GM23338 (cell line): ENCODE measurements at places on chromosomes 3 and 15. TPM values are rescaled to one million over a fixed set of nuclear protein-coding genes. Genes with fewer than 3 reads are reported as not detected.

Gene MCF2L2
- 9.0 and 14.6 TPM in 2 replicates for total RNA-seq

GRCh38 chr15:99163271-99164062, 58.6 kb downstream of the SYNM start:
- H3K36me3 ChIP-seq, result no peaks in the 10 kb centered on the region
- no peak overlapping the region for H3K4me3 ChIP-seq
- DNase-seq, result no peak
- H3K4me1 ChIP-seq, result no peaks in the 10 kb centered on the region
- H3K27ac ChIP-seq, result no peak overlapping the region

Gene PPARG
- 0.42 TPM in 1 of 2 replicates, not detected in the other for total RNA-seq

Gene CDCP1
- 17.4 and 20.1 TPM in 2 replicates for total RNA-seq
